ENCODE measurements at places on chromosomes 13 and 19.
A peak's percentile ranks its signal among the peaks of the same experiment; 100 is the strongest.

DNA sequence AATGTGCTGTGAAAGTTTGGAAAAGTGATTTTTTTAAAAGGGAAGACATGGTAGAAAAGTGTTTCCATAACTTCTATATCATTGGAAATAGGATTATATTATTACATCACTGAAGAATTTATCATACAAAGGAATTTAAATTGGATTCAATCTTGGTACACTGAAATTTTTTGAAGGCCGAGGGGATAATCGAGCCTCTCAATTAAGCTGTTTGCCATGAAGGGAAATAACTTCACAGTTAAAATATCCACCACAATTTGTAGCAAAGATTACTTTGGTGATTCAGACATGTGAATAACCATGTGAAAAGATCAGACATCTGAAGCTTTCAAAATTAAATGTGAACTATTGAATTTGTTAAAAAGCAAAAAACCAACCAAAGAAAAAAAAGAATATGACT lies 215.3 kb downstream of the KLF5 start:
- DNase-seq, result peak; percentile 72

GRCh38 chr13:23752111-23753001 lies 136.8 kb downstream of the MIPEP start:
- peak; percentile 59 for DNase-seq

DNA sequence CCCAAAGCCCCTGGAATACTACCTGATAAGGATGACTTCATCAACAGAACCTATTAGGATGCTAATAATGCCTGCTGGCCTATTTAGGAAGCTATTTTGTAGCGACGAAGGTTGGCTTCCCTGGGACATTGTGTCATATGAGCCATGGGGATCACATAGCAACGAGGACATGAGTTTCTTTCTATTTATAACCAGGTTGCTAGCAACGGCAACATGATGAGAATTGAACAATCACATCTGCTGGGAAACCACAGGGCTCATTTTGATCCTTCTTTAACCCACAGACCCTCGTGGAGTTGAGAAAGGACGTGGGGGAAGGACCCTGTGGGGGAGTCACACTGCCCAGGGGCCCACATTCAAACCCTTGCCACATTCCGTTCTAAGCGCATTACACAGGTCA lies 172.2 kb downstream of the COL4A1 start:
- no peak for DNase-seq

- DNase-seq, result no peak
These were observed 8.9 kb upstream of the CCNP start for GRCh38 chr19:40235238-40236025.

GRCh38 chr19:38255383-38256014 lies 675 bp downstream of the PPP1R14A start:
- no peak for DNase-seq

- DNase-seq, result no peak
These were observed 6.1 kb upstream of the AP3D1 start for GRCh38 chr19:2157452-2157851.

DNA sequence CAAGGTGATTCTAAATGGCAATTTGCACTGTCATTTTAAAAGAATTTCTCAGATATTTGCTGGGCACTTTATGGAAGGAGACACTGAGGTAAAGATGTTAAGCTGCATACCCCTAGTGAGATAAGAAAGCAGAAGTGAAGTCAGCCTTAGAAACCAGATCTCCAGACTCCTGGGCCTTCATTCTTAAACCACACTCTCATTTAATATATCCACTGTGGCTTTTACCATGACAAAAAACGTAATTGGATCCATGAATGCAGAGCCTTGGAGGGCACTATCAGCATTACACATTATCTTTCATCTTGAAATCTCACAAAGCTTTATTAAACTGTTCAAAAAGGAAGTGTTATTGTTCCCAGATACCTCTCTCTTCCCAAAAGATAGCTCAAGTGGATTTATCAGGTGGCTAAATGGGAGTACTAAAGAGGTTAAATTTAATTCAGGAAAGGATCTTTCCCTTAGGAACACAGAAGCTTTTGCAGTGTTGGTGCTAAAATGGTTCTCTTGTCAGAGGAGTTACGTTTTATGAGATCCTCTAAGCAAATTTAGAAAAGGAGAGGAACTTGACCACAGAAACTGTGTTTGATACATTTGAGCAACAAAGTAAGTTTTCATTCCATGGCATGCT lies 1060.4 kb downstream of the EFNB2 start:
- peak; percentile 10 for DNase-seq

DNA sequence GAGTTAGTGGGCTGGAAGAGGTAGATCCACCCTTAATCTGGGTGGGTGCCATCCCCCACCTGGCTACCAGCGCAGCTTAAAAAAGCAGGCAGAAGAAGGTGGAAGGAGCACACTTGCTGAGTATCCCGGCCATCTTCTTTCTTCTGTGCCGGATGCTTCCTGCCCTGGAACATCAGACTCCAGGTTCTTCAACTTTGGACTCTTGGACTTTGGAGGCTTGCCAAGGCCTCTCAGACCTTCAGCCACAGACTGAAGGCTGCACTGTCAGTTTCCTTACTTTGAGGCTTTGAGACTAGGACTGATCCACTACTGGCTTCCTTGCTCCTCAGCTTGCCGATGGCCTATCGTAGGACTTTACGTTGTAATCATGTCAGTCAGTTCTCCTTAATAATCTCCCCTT lies 127.6 kb upstream of the GPC6 start:
- no peak for DNase-seq

DNA sequence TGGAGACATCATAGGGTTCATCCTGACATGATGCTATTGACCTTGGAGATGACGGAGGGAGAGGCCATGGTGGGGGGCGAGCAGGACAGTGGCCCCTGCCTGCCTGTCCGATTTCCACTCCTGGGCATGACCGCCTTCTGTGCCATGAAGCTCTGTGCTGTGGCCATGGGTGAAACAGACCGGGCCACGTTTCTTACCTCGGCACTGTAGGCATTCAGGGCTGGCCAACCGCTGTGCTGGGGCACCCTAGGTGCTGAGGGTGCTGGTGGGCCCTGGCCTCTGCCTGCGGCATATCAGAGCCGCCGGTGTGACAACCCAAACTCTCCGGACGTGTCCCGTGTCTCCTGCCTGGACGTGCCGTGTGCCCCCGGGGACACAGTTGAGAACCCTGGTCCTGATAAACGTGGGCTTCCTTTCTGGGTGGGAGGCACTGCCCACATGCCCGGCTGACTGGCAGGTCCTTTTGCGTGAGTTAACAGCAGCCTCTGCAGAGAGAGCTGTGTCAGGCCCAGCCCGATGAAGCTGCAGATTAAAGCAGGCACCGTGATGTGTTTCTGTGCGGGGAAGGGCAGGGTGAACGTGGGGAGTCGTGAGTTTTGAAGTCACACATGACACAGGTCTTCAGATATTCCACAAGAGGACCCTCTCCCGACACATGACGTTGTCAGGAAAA lies 46.5 kb downstream of the TMEM255B start:
- DNase-seq, result no peak

GRCh38 chr19:5632657-5633056 lies 9.8 kb downstream of the SAFB start:
- no peak for DNase-seq

- DNase-seq, result no peak
These were observed 12.7 kb upstream of the KIR2DL4 start for GRCh38 chr19:54790711-54791110.

DNA sequence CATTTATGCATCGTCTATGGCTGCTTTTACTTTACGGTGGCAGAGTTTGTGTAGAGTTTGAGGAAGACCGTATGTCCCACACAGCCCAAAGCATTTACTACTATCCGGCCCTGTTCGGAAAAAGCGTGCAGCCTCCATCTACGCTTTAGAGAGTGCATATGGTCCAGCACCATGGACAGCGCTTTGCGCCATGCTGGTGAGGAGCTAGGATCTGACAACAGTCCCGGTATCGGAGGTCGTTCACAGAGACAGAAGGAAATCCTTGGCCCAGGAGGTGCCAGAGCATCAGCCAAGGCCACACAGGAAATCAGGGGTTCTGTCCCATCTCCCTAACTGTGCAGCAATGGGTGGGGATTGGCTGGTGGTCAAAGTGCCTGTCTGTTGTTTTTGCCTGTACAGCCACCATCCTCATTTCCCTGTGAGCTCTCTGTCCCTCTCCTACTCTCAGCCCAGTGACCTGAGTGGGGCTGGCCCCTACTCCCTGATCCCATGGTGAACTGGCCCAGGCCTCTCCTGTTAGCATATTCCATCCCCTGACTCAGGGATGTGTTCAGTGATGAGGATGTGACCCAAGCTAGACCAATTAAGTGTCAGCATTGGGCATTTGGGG lies 16.2 kb upstream of the PRODH2 start:
- peak; percentile 55 for DNase-seq

- no peak for DNase-seq
These were observed 148.4 kb downstream of the KLF12 start for GRCh38 chr13:73985783-73986182.

GRCh38 chr13:23715762-23716235 lies 145.6 kb downstream of the TNFRSF19 start:
- DNase-seq, result peak; percentile 32

DNA sequence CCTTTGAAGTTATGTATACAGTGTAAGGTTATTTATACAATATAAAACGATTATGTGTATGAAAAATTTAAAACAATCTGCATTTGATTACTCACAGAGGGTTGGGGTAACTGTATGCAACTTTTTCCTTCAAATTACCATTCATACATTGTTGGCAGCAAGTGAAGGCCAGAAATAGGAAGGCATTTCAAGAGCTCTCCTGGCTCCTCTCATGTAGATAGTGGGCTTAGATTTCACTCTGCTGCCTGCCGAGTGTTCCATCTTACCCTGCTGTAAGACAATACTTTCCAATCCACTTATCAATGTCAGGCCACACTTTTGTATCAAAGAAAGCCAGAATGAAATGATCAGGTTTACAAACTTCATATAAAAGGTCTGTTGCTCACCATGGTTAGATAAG lies 245.2 kb downstream of the DNAJC15 start:
- DNase-seq, result no peak

DNA sequence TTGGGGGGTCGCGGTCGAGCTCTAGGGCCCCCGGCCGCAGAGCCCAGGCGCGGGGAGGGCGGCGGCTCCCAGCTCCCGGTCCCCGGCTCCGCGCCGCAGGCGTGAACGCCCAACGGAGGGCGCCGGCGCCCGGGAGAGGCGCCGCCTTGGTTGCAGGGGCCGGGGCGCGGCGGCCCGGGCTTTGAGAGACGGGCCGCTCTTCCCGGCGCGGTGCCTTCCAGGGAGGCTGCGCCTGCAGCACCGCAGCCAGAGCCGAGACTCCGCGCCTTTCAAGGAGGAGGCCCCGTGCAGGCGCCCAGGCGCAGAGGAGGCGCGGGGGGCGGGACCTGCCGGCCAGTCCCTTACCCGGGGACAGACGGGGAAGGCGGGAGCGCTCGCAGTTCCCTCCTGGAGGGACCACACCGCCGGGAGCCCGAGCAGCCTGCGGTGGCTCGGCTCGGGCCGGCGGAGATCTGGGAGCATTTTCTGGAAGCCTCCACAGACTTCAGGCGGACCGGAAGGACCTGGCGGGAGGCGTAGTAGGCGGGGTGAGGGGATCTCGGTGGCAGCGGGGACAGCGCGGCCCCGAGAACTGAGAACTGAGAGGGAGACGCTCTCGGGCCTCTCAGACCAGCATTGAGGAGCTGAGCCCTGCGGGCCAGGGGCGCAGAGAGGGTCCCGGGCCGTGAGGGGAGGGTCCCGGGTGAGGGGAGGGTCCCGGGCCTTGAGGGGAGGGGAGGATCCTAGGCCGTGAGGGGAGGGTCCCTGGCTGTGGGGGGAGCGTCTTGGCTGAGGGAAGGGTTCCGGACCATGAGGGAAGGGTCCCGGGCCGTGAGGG lies 25.5 kb upstream of the MCF2L start:
- peak; percentile 17 for DNase-seq

DNA sequence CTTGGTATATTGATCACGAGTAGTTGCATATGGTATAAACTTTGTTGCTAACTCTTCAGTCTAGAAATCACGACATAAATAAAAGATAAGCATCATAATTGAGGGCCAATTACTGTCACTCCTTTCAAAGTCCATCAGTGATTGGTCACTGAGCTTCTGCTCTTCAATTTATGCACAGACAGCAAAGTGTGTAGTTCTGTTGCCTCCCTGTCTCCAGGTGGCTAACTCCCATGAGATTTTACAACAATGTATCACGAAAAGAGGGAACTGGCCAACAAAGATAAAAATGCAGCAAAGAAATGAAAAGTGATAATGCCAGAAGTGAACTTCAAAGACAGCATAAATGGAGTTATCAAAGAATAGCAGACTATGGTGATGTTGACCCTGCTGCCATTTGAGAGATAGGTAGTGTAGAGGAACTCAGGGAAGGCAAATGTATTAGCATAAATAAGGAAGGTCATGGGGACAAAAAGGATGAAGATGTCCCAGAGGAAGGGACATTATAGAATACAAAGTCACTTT lies 12.7 kb upstream of the TNFSF14 start:
- DNase-seq, result no peak

- no peak for DNase-seq
These were observed 44.7 kb upstream of the ZNF429 start for GRCh38 chr19:21460686-21461085.

DNA sequence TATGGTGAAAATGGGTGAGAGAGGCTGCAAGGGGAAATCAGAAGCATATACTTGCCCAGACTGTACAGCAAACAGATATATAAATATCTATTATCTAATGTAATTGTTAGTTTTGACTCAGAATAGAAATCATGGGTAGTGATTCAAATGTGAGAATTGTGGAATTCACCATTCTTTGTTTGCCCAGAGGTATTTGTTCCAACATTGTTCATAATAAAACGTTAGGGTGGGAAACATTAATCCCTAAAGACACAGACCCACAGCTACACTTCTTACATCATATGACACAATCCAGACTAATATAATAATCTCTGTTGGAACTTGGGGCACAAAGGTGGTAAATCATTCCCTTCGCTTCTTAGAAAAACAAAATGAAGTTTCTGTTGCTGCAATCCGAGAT lies 646.5 kb upstream of the SLITRK6 start:
- no peak for DNase-seq

- DNase-seq, result no peak
These were observed 9.1 kb downstream of the TM6SF2 start for GRCh38 chr19:19263886-19264487.

- DNase-seq, result no peak
These were observed 1190.3 kb downstream of the EFNB2 start for GRCh38 chr13:105345131-105345530.

- DNase-seq, result no peak
These were observed 54.6 kb upstream of the FAM124A start for GRCh38 chr13:51167393-51168191.

DNA sequence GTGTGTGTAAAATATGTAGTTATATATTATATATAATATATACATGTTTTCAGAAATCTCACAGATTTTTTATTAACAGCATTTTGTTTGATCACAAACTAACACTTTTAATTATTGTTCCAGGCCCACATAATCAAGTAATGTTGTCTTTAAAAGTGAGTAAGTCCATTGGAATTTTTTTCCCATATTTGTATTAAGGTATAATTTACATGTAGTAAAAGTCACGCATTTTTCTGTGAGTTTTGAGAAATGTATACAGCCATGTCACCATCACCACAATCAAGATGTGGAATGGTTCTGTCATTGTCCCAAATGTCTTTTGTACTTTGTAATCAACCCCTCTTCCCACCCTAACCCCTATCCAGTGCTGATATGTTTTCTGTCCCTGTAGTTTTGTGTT lies 120.0 kb upstream of the RFC3 start:
- no peak for DNase-seq
